T-helper 2 cell treated with Interferon-gamma antibody and Interleukin-4, amounts not matched to agents 100 ng/mL and 5 ng/mL, for 36 hours (primary cell): ENCODE measurements at places on chromosomes 13 and 19. TPM values are rescaled to one million over a fixed set of nuclear protein-coding genes. Genes with fewer than 3 reads are reported as not detected.

The ADGRE3 gene
- not detected in 2 replicates for total RNA-seq

The PSG1 gene
- total RNA-seq: not detected in 2 replicates

The CEACAM21 gene
- total RNA-seq: 44.3 and 49.9 TPM in 2 replicates

The UBXN6 gene
- 40.8 and 41.4 TPM in 2 replicates for total RNA-seq

The HAUS8 gene
- total RNA-seq: 32.6 and 37.4 TPM in 2 replicates

The FARP1 gene
- 0.57 and 1.1 TPM in 2 replicates for total RNA-seq

The KLK12 gene
- not detected in 2 replicates for total RNA-seq

The LRRC63 gene
- total RNA-seq: 1.1 and 1.2 TPM in 2 replicates

The KIR3DL1 gene
- total RNA-seq: not detected in 2 replicates

The OR7C1 gene
- not detected in 2 replicates for total RNA-seq

The GRK1 gene
- total RNA-seq: 0.05 TPM in 1 of 2 replicates, not detected in the other

The PSG6 gene
- not detected in 2 replicates for total RNA-seq

The CLEC11A gene
- 1.2 and 1.7 TPM in 2 replicates for total RNA-seq

The SBNO2 gene
- total RNA-seq: 63.2 and 67.2 TPM in 2 replicates

The ZNF154 gene
- 4.3 and 5.1 TPM in 2 replicates for total RNA-seq

The RNF113B gene
- total RNA-seq: not detected in 2 replicates

The ATG4D gene
- 36.5 and 40.6 TPM in 2 replicates for total RNA-seq

The NANOS3 gene
- 0.70 TPM in 1 of 2 replicates, not detected in the other for total RNA-seq

The ZNF665 gene
- 2.7 and 3.3 TPM in 2 replicates for total RNA-seq

The PSPN gene
- total RNA-seq: 1.9 and 2.1 TPM in 2 replicates

The ATP12A gene
- 0.86 and 0.89 TPM in 2 replicates for total RNA-seq

The ZNF724 gene
- 12.8 and 14.1 TPM in 2 replicates for total RNA-seq

The ZNF841 gene
- 22.4 and 22.9 TPM in 2 replicates for total RNA-seq

The CACNG8 gene
- total RNA-seq: not detected in 2 replicates

The SHANK1 gene
- total RNA-seq: not detected in 2 replicates

The LRG1 gene
- 0.18 and 0.30 TPM in 2 replicates for total RNA-seq

The SHISA7 gene
- not detected in 2 replicates for total RNA-seq

The PPFIA3 gene
- 1.3 and 1.5 TPM in 2 replicates for total RNA-seq

The TNFSF9 gene
- total RNA-seq: 1.6 and 2.0 TPM in 2 replicates

The TMEM150B gene
- total RNA-seq: 0.39 and 0.89 TPM in 2 replicates

The ARMC6 gene
- total RNA-seq: 38.4 and 39.9 TPM in 2 replicates

The BRCA2 gene
- total RNA-seq: 24.7 and 25.3 TPM in 2 replicates

The CGB5 gene
- total RNA-seq: not detected in 2 replicates

The KLHL1 gene
- total RNA-seq: not detected in 2 replicates

The FCER2 gene
- 0.25 TPM in 1 of 2 replicates, not detected in the other for total RNA-seq

The CCNA1 gene
- 13.5 and 14.1 TPM in 2 replicates for total RNA-seq

The F2RL3 gene
- total RNA-seq: 0.39 and 0.77 TPM in 2 replicates

The CCDC70 gene
- total RNA-seq: not detected in 2 replicates

The UBE2L5 gene
- total RNA-seq: not detected in 2 replicates

The NCR1 gene
- total RNA-seq: not detected in 2 replicates

The CACNG7 gene
- not detected in 2 replicates for total RNA-seq

The CLDN10 gene
- total RNA-seq: not detected in 2 replicates

The PRTN3 gene
- not detected in 2 replicates for total RNA-seq

The ZNF829 gene
- 4.4 and 4.5 TPM in 2 replicates for total RNA-seq

The LGALS7 gene
- total RNA-seq: not detected in 2 replicates

The ETV2 gene
- total RNA-seq: 0.80 and 1.3 TPM in 2 replicates

The LIM2 gene
- total RNA-seq: 0.18 TPM in 1 of 2 replicates, not detected in the other
